BJ (cell line): ENCODE measurements at places on chromosomes 7 and 10. TPM values are rescaled to one million over a fixed set of nuclear protein-coding genes. Genes with fewer than 3 reads are reported as not detected.

GRCh38 chr7:151010307-151011096 lies 13.8 kb downstream of the ATG9B start:
- DNase-seq: no peak

Gene RAMP3
- not detected in 2 replicates for polyA plus RNA-seq

Gene TBC1D12
- polyA plus RNA-seq: 2.3 and 3.3 TPM in 2 replicates

Gene UPP1
- 19.2 and 25.1 TPM in 2 replicates for polyA plus RNA-seq

- DNase-seq: no peak
Observed at GRCh38 chr10:101224060-101224909, 5.0 kb downstream of the LBX1 start.

- DNase-seq: no peak
Observed at GRCh38 chr7:155356323-155357105, 58.8 kb downstream of the INSIG1 start.

Gene VWA2
- 0.07 TPM in 1 of 2 replicates, not detected in the other for polyA plus RNA-seq

Gene CALCR
- polyA plus RNA-seq: not detected in 2 replicates

Gene CYP26C1
- 0.05 and 0.09 TPM in 2 replicates for polyA plus RNA-seq

DNA sequence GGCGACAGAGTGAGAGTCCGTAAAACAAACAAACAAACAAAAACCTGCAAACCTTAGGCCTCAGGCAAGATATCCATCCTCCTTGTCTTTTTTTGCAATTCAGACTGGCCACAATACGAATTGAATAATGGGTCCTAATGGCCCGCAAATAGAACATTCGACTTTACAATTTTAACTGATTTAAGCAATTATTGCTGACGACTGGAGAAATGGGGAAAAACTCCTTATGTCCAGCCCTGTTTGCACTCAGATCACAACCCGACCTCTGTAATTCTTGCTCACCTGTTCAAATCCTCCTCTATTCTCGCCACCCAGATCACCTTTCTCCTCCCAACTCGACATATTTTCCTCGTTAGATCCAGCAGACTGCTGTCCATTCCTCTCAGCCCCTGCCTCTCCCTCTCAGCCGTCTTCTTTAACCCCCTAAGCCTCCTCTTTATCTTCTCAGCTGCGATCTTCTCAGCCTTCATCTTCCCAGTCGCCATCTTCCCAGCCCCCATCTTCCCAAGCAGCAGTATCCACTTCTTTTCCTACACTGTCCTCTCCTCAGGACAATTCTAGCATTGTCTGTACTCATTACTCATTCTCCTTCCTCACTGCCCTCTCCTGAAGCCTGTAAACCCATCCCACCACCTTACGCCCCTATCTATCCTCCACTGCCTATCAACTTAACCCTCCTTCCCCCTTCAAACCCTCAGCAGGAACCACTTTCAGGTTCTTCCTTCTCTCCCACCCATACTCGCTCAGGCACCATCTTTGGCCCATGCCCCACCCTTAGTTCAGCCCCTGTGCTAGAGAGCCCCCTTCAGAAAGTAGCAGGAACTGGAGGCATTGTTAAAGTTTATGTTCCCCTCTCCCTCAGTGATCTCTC lies 61.8 kb downstream of the LRRC17 start:
- no peak for DNase-seq

- no peak for DNase-seq
Observed at GRCh38 chr10:22679608-22680007, 34.8 kb downstream of the PIP4K2A start.

DNA sequence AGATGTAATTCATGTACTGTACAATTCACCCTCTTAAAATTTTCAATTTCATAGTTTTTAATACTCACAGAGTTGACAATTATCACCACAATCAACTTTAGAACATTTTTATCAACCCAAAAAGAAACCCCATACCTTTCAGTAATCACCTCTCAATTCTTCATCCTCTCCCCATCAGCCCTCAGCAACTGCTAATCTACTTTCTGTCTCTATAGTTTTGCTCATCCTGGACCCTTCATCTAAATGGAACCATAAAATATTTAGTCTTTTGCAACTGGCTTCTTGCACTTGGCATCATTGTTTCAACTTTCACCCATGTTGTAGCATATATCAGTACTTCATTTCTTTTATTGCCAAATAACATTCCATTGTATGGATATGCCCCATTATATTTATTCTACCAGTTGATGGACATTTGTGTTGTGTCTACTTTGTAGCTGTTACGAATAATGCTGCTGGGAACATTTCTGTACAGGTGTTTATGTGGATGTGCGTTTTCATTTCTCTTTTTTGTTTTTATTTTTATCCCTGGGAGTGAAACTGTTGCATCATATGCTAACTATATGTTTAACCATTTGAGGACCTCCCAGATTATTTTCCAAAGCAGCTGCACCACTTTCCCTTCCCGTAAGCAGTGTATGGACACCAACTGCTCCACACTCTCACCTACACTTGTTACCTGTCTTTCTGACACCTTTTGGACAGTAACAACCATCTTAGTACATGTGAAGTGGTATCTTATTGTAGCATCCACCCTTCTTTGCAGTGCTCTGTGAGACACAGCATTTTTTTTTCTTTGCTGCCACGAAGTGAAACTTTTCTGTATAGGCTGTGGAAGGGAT lies 65.4 kb upstream of the APBB1IP start:
- no peak for DNase-seq

DNA sequence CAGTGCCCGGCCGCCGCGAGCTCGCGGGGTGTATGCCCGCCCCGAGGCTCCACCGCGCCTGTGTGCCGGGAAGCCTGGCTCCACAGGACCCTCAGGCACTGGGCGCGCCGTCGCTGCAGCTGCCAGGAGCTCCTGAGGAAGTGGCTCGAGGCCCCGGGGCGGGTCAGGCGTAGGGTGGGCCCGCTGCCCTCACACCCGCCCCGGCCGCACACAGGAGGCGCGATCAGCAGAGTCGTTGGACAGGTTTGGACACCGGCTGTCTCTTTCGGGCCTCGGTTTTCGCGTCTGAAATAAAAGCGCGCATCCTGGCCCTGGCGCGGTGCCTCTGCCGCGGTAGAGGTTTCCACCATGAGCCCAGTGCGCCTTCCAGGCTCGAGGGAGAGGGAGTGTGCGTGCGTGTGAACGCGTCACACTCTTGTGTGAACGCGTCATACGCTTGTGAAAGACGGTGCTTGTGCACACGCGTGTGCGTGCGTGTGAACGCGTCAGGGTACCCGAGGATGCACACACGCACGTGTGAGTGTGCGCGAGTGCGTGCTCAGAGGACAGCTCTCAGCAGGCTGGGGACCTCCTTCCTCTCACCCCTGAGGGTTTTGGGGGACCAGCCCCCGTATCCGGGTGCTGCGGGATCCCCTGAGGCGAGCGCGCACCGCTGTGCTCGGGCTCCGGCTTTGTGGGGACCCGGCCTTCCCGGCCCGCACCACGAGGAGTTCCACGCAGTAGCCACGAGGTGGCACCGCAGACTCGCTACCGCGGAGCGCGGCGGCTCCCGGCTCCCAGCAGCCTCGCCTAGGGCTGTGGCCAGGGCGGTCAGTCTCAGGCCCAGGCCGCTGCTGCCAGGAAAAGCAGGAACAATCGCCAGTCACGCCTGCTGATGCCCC lies 83.8 kb downstream of the BMS1 start:
- no peak for DNase-seq

DNA sequence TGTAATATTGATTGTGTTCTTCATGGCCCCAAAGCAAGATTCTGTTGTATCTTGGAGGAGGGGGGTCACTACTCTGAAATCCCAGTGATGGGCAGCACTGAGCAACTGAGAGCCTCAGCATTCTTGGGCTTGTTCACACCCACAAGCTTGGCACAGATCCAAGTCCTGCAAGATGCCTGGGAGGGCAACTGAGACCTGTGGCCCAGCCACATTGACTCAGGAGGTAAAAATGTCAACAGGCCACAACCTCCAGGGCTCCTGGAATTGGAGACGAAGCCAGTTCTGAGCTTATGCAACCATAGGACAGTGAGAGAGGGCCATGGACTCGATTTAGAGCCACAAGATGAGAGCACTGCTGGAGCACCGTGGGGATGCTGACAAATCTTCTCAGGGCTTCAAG lies 3.1 kb upstream of the DOCK1 start:
- DNase-seq: peak; percentile 48

DNA sequence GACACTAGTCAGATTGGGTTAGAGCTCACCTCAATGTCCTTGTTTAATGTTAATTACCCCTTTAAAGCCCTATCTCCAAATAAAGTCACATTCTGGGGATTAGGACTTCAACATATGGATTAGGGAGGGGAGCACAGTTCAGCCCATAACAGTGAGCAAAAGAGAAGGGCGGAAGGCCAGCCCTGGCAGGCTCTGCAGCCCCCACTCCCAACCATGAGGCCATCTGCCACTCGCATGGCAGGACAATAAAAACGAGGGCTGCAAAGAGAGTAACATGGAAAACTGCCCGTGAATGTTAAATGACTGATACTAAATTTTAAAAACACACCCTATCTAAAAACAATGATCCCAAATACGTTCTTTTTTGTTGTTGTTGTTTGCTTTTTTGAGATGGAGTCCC lies 38.7 kb downstream of the RGS10 start:
- DNase-seq: no peak

Gene AGR2
- not detected in 2 replicates for polyA plus RNA-seq

GRCh38 chr7:100089458-100090196 lies 858 bp downstream of the COPS6 start:
- DNase-seq: no peak

- DNase-seq: no peak
Observed at GRCh38 chr10:82266438-82266837, 391.4 kb downstream of the NRG3 start.

Gene LMOD2
- not detected in 2 replicates for polyA plus RNA-seq

DNA sequence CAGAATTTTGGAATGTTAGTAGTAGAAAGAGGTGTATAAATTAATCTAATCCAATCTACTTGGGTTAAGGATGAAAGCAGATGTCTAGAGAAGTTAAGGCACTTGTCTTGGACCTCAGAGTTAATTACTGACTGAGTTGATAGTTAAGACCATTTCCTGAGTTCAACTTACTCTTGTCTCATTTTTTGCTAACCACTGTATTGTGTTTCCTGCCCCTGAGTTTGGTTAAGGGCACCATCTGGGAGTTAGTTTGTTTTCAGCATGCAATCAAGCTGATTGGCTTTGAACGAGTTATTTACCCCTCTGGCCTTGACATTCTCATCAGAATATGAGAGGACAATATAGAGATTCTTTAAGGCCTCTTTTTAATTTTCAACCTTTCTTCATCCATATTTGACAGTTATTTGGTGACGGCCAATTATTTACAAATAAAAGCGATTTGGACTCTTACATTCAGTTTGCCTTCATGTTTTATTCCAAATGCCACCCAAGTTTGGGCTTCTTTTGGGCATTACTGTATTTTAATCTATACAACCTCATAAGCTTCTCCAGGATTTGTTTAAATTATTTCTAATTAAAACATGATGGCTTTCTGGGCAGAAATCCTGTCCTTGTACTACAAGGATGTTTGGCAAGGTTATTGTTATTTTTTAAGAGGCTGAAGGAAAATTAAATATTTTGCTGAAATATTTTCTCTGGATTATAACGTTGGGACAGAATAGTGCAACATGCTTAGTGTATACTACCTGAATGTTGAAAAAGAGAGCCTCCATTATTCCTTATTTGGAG lies 225.0 kb downstream of the CACNB2 start:
- no peak for DNase-seq

- no peak for DNase-seq
Observed at GRCh38 chr10:23291551-23292334, 52.9 kb downstream of the C10orf67 start.

Gene SPDYE1
- polyA plus RNA-seq: not detected in 2 replicates

GRCh38 chr7:100467638-100468373 lies 3.7 kb upstream of the SPACDR start:
- no peak for DNase-seq
